BE2C (cell line): ENCODE measurements at places on chromosomes 5 and 9.

GRCh38 chr9:36120705-36121104, 15.8 kb upstream of the GLIPR2 start:
- DNase-seq: no peak

DNA sequence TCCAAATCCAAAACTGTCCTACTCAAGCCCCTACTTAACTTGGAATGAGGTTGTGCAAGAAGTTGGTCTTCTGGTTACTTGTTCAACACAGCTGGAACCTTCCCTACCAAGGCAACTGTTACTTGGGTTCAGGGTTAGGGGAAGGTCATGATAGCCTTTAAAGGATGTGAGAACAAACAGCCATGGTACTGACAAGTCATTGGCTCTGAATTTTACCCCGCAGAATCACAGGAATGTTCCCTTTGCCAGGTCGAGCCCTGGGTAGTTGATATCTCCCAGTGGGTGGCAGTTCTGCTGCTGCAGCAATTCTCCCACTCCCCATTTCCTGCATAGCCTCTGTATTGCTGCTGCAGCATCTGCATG, 396.1 kb upstream of the MPDZ start:
- no peak for DNase-seq

- DNase-seq: no peak
Measured at GRCh38 chr5:142143878-142144277, 35.3 kb downstream of the NDFIP1 start.

GRCh38 chr5:150402229-150402773, 10.4 kb downstream of the CD74 start:
- no peak for DNase-seq

GRCh38 chr5:18740301-18740700, 1106.0 kb downstream of the TAF11L14 start:
- no peak for DNase-seq

- peak; percentile 95 for DNase-seq
Measured at GRCh38 chr5:93621327-93621798, 38.3 kb downstream of the NR2F1 start.

DNA sequence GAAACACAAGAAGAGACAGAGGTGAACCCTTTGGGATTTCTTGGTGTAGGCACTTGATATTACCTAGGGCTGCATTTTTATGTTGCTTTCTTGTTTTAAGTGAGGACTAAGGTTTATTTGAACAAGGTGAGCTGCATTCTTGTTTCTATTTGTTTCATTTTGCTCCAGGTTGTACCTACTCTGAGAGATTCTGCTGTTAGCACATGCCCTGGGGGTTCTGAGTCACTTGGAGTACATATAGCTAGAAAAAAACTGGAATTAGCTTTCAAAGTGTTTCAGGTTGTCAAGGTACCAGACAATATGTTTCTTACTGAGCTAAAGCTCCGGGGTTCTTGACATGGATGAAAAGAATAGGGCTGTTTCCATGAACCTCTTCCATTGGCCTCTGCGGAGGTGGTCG, 299.4 kb downstream of the ICE1 start:
- no peak for DNase-seq

DNA sequence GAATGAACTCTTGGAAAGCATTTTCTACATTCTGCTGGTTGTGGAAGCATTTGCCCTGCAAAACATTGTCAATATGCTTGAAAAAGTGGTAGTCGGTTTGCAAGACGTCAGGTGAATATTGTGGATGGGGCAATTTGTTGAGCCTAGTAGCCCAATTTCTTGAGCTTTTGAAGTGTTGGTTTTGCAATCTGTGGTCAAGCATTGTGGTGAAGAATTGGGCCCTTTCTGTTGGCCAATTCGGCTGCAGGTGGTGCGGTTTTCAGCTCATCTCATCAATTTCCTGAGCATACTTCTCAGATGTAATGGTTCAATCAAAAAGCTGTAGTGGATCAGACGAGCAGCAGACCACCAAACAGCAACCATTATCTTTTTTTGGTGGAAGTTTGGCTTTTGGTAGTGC, 426.8 kb upstream of the CDH9 start:
- DNase-seq: no peak

DNA sequence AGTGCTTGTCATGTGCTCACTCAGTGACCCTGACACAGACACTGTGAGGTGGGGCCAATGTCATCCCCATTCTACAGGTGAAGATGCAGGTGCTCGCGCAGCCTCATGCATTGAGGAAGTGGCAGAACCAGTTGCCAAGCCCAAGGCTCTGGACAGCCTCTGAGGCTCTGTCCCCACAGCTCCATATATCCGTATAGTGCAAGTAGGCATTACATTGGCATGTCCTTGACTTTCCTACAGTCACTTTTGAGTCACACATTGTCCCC, 58.8 kb upstream of the ANGPTL2 start:
- no peak for DNase-seq

DNA sequence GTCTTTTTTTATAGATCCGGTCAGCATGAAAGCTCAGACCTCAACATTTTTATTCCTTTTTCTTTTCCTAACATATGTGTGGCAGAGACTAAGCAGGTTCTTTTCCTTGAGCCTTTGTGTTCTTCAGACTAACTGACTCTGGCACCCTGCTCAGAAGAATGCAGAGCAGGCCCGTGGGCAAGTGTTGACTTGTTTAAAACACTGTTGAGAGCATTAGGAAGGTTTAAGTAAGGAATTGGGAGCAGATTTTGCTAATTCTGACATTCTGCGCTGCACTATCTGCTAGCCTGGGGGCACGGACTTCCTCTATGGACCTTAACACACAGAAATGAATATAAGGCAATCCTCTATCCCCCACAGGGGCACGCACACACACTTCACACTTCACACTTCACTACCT, 182.5 kb upstream of the PIK3R1 start:
- DNase-seq: no peak

GRCh38 chr5:16418471-16418922, 47.1 kb downstream of the ZNF622 start:
- DNase-seq: peak; percentile 89

- no peak for DNase-seq
Measured at GRCh38 chr5:7330256-7330655, 65.7 kb upstream of the ADCY2 start.

DNA sequence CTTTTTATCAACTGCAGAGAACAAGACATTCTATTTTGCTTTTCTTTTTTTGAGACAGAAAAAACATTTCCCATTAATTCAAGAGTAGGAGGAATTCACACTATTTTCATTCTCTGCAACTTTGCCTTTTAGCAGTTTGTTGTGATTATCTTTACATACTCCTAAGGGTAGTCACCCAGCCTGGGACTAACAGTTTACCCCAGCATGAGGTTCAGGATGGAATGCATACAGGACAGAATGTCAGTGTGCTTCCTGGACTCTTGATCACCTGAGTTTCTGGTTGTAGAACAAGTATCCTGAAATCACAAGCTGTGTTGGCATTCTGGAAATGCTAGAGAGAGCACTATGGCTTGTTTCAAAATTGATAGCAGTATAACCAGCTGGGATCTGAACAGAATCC, 368.1 kb downstream of the KIF4B start:
- no peak for DNase-seq

GRCh38 chr5:81183811-81184748, 49.0 kb upstream of the CKMT2 start:
- peak; percentile 76 for DNase-seq

GRCh38 chr5:109223531-109223930, 186.2 kb downstream of the PJA2 start:
- no peak for DNase-seq

DNA sequence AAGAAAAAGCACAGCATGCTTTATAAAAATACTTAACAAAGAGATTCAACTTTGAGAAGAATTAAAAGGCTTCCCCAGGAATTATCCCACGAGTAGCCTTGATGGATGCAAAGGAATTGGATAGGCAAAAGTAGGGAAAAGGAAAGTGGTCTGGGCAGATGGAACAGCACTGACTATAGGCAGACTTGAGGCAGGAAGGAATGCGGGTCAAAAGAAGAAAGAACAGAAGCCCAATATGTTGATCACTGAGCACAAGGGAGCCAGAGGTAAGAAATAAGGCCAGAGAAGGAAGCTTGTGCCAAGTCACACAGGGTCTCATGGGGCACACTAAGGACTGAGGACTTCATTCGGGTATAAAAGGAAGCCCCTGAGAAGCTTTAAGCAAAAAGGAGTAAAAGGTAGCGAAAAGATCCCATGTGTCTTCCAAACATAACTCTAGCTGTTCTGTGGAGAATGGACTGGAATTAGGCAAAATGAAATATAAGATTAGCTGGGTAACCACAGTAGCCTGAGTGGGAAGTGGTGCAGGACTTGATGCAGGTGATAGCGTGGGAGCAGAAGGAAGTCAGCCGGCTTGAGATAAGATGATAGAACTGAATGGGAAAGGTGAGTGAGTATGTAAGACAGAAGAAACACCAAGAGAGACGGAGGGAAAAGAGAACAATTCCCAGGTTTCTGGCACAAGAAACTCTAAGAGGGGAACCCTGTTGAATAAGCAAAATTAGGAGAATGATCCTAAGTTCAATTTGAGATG, 106.6 kb downstream of the DENND1A start:
- no peak for DNase-seq

GRCh38 chr5:20000416-20000815, 12.4 kb upstream of the CDH18 start:
- no peak for DNase-seq

- DNase-seq: peak; percentile 72
Measured at GRCh38 chr9:128927731-128928411, 7.1 kb downstream of the PHYHD1 start.

DNA sequence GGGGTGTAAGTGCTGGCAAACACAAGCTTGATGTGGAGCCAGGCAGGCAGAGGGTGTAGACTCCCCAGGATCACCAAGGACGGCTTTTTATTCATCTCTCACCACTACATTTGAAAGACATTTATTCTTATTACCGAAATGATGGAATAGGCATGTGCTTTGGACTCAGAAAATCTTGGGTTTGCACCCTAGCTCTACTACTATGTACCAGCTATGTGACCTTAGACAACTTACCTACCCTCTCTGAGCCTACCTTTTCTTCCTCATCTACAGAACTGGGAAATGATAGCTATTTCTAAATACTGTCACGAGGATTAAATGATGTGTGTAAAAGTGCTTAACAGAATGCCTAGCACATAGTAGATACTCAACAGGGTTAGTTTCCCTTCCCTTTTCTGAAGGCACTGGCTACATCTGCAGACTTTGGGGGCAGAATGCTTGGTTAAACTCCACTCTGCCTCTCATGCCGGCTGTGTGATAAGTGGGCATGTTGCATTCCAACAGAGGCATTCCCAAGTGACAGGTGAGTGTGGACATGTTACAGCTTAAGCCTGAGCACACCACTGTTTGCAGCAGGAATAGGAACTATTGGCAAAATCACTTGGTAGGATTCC, 94.8 kb downstream of the SLC1A3 start:
- no peak for DNase-seq

GRCh38 chr5:163460562-163461171, at the start of gene HMMR:
Gene HMMR (plus strand): TSS chr5:163460632. CDS start chr5:163460693, 61 bp downstream.
- DNase-seq: peak; percentile 36

- DNase-seq: no peak
Measured at GRCh38 chr5:55994495-55994997, at the start of gene IL6ST. Gene IL6ST (minus strand): TSS chr5:55994963. CDS start chr5:55976278, 18,685 bp downstream.

DNA sequence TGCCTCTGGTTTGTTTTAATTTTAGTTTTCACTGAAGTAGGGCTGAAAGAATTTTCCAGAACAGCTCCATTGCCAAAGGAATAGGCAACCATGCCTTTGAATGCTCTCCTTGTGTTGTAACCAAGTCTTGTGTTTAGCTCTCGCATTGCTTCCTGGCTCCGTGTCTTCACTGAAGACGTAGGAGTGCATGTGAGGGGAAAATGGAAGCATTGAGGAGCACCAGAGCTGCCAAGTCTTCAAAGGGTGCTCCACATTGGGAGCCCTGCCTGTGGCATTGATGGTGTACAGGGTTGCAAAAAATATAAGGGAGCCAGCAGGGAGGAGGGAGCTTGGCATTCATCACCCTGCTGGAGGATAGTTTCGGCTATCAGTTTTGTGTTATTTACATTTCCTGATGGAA, 86.6 kb downstream of the NTRK2 start:
- no peak for DNase-seq

- no peak for DNase-seq
Measured at GRCh38 chr5:124650951-124651662, 95.3 kb downstream of the ZNF608 start.

GRCh38 chr5:26569241-26569928, 469.0 kb downstream of the CDH9 start:
- DNase-seq: no peak

DNA sequence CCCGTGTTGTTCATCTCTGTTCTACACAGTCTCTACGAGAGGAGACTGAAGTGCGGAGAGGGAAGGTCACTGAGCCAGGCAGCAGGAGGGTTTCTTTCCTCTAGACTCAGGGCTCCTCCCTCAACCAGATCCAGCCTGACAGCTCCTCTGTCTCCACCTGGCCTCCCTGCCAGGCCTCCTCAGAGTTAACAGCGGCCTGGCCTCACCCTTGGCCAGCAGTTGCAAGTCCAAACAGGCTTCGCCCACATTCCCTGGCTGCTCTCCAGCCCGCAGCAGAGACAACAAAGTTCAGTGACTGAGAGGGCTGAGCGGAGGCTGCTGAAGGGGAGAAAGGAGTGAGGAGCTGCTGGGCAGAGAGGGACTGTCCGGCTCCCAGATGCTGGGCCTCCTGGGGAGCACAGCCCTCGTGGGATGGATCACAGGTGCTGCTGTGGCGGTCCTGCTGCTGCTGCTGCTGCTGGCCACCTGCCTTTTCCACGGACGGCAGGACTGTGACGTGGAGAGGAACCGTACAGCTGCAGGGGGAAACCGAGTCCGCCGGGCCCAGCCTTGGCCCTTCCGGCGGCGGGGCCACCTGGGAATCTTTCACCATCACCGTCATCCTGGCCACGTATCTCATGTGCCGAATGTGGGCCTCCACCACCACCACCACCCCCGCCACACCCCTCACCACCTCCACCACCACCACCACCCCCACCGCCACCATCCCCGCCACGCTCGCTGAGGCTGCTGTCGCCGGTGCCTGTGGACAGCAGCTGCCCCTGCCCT, at the start of gene HRCT1:
Gene HRCT1, plus strand, starts transcription at position 291 of the 768 bp plus-strand sequence. Its CDS starts 86 bp downstream, at position 377.
- DNase-seq: no peak
